Psoas muscle (tissue), 8 donors: ENCODE measurements at places on chromosomes 1 and 21. TPM values are rescaled to one million over a fixed set of nuclear protein-coding genes. Genes with fewer than 3 reads are reported as not detected.
A peak's percentile ranks its signal among the peaks of the same experiment; 100 is the strongest.

The PTCH2 gene
- total RNA-seq = 0.59 TPM

The DIRAS3 gene
- 1.2 TPM for total RNA-seq

DNA sequence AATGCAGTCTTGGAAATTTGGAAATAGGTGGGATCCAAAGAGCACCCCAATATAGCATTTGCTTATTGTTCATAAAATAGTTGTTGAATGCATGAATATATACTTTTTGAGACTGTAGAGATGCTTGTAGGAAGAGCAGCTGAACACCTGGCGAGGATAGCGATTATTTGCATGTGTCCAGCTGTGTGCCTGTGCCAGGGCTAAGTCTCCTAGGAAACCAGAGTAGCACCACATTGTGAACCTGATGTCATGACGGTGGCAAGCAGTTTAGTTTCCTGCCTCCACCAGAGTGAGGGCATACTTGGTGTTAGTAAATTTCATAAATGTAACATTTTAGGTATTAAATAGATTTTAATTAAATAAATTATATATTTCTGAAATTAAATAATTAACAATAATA, 37.3 kb upstream of the IRF2BP2 start:
- no peak for DNase-seq

The FCN3 gene
- 4.3 TPM for total RNA-seq

DNA sequence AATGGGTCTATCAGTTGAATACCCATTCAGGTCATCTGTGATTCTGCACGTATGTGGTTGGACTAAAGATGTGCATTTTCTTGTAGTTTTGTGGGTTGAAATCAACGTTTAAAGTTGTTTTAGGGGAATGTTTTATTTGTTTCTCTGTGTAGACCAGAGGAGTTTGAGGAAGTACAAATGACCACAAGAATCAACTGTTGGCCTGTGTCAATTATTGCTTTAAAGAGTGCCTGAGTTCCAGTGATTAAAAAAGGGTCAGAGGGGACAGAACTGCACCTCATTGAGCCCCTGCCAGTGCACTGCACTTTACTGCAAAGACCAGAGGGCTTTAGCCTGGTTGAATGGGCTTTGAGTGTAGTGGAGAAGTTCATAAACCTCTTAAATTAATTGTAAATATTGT, 190.3 kb downstream of the VPS13D start:
- no peak for DNase-seq

GRCh38 chr1:160007577-160008200, 24.1 kb downstream of the PIGM start:
- no peak for DNase-seq

- no peak for DNase-seq
These were observed 31.7 kb downstream of the ELK4 start for GRCh38 chr1:205600085-205600484.

The TRIM63 gene
- total RNA-seq = 541 TPM

The PLPP3 gene
- total RNA-seq = 36.8 TPM

The CDC42BPA gene
- total RNA-seq = 14.1 TPM

DNA sequence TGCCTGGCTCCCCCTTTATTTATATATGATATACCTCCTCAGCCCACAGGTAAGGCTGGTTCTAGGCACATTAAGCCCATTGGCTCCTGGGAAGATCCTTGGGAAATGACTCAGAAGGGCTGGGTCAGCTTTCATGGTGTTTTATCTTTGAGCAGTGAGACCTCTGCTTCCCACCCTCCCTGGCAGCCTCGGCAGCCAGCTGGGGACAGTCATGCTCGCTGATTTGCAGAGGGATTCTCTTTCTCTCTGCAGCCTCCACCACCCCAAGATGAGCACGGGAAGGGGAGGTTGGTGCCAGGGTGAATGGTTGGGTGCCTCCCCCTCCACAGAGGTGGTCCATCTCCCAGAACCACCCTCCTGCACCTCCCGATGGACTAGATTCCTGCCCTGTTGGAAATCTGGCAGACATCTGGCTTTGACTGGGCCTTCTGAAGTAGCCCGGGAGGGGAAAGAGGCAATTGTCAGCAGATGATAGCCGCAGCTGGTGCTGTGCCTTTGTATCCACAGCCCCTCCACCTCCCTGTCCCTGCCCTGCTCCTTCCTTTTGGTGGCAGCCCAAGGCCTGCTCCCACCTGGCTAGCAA, 24.6 kb downstream of the IER5 start:
- no peak for DNase-seq

DNA sequence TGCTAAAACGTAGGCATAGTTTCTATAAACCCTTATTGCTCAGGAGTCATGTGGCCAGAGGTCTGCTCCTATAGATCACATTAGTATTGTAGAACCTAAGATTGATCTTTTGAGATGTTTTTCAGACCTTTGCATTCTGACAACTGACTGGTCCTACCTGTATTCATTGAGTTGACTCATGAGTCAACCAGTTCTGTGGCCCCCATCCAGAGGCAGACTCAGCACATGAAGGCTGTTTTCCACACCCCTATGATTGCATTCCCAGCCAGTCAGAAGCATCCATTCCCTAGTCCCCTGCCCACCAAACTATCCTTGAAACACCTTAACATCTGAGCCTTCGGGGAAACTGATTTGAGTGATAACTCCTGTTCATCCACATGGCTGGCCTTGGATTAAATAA, 451.7 kb downstream of the SIPA1L2 start:
- DNase-seq = no peak

- DNase-seq = no peak
These were observed 3.5 kb downstream of the HHAT start for GRCh38 chr1:210332233-210332632.

- no peak for DNase-seq
These were observed 5.7 kb downstream of the QSOX1 start for GRCh38 chr1:180160357-180160756.

The GJB5 gene
- total RNA-seq = not detected

- peak; percentile 51 for DNase-seq
These were observed 33.2 kb upstream of the PAX7 start for GRCh38 chr1:18597160-18598042.

- DNase-seq = no peak
These were observed 21.8 kb upstream of the SDHB start for GRCh38 chr1:17075470-17076255.

The FASLG gene
- total RNA-seq = not detected

- no peak for DNase-seq
These were observed 9.1 kb upstream of the LCE2D start for GRCh38 chr1:152654110-152654509.

The HSD3B2 gene
- not detected for total RNA-seq

The RSPO1 gene
- not detected for total RNA-seq
